ENCODE measurements at places on chromosomes 2 and 18. TPM values are rescaled to one million over a fixed set of nuclear protein-coding genes. Genes with fewer than 3 reads are reported as not detected.

DNA sequence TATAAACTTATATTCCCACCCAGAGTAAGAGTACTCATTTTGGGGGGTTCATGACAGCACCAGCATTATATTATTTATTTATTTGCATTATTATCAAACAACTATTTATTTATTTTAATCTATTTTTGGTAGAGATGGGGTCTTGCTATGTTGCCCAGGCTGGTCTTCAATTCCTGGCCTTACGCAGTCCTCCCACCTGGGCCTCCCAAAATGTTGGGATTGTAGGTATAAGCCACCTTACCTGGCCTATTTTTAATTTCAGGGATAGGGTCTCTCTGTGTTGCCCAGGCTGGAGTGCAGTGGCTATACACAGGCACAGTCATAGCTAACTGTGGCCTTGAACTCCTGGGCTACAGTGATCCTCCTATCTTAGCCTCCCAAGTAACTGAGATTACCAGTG lies 30.7 kb downstream of the GEMIN6 start:
- no peak for DNase-seq

- DNase-seq, result no peak
Measured at GRCh38 chr2:131126436-131126835, 21.3 kb downstream of the PLEKHB2 start.

GRCh38 chr18:59451963-59452362 lies 92.9 kb upstream of the LMAN1 start:
- DNase-seq, result no peak

GRCh38 chr2:148531235-148531634 lies 113.3 kb upstream of the EPC2 start:
- DNase-seq, result no peak

- DNase-seq, result no peak
Measured at GRCh38 chr2:19111354-19111753, 247.1 kb downstream of the OSR1 start.

GRCh38 chr2:238974501-238975166 lies 126.7 kb downstream of the TWIST2 start:
- DNase-seq, result peak; percentile 29

DNA sequence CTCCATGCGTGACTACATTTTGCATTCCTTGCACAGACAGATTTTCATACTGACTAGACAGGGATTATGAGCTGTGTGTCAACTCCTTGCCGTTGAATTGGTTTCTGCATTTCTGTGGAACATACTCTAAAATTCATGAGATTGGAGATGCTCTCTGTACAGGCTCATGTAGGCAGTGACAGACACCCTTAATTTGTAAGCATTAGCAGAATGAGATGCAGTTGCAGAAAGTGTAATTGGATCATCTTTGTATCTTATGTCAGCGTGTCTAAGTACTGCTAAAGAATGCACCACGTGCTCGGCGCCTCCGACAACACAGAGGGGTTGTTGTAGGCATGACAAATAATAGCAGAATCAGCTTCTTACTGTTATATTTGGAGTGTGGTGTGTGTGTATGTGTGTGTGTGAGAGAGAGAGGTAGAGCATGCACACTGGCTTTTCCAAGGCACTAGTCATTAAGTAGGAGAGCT lies 212.4 kb downstream of the CMPK2 start:
- no peak for DNase-seq

The MYCN gene
- total RNA-seq, result 70.5 TPM
